Stimulated activated CD8-positive, alpha-beta memory T cell treated with anti-CD3 and anti-CD28 coated beads, Interleukin-12 subunit alpha, Interleukin-12 subunit beta, amount 100 ng/mL, for 4 hours (primary cell): ENCODE measurements at places on chromosomes 16 and 17.

GRCh38 chr17:83079766-83080578 lies 563 bp downstream of the METRNL start:
- peak; percentile 18 for DNase-seq

- no peak for DNase-seq
Measured at GRCh38 chr16:72219282-72219681, 47.3 kb upstream of the PMFBP1 start.

DNA sequence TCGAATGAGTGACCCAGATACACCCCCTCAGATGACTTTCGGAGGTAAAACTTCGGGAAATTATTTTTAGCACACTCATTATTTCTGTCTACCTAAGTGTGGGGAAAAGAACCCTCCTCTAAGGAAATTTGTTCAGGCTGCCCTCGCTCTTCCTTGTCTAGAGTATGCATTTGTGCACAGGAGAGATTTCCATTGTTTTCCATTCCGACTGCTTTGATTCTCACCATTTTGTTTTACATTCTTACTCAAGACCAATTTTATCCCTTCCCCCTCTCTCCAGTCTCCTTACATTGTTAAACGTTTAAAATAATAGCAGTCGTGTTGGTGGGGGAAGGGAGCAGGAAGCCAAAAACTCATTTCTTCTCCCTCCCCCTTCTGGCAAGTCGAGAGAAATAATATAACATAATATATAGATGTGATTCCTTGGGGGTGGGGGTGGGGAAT lies 1.5 kb upstream of the CHD3 start:
- DNase-seq = no peak

DNA sequence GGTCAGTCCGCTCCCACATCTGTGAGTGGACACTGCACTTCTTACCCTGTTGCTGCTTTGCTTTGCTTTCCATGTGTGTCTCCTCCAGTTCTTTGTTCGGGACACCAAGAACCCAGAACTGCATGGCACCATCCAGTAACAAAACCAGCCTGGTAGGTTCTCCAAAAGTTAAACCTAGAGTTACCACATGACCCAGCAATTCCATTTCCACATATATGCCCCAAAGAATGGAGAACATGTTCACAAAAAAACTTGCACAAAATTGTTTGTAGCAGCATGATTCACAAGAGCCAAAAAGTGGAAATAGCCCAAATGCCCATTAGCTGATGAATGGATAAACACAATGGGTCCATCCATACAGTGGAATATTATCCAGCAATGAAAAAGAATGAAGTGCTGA lies 10.3 kb upstream of the CCL22 start:
- DNase-seq = no peak

DNA sequence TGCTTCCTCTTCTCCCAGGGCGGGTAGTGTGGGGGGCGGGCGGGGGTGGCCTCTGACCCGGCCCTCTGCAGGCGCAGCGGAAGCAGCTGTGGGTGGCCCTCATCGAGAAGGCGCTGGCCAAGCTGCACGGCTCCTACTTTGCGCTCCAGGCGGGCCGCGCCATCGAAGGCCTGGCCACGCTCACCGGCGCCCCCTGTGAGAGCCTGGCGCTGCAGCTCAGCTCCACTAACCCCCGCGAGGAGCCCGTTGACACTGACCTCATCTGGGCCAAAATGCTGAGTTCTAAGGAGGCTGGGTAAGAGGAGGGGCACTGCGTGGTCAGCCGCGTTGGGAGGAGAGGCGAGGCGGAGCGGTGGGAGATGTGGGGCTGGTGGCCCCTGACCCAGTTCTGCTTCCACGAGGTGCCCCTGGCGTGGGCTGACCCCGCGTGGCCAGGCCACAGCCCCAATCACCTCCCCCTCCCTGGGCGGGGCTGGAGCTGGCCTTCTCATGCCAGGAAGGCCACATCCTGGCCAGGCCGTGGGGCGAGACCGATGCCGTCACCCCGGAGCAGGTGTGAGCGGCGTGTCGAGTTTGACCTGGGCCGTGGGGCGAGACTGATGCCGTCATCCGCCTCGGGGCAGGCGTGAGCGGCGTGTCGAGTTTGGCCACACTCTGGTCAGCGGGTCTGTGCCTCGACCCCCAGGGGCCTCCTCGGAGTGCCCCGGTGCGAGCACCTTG lies 10.5 kb upstream of the PRR35 start:
- DNase-seq = no peak

- no peak for DNase-seq
Measured at GRCh38 chr17:685006-685405, 29.6 kb downstream of the VPS53 start.

DNA sequence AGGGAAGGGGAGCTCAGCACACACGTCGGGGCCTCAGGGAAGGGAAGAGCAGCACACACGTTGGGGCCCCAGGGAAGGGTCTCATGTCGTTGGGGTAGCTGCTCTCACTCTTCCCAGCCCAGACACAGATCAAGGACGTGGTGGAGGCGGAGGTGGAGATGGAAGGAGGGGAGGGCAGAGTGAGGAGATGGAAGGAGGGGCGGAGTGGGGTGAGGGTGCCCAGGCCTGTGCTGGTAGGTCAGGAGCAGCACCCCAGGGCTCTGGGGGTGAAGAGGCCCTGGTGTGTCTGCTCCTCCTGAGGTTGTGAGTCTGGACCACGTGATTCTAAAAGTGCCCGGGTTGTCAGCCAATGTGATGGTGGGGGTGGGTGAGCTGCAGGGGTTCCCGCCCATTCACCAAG lies 14.9 kb downstream of the CLCN7 start:
- DNase-seq = no peak

- no peak for DNase-seq
Measured at GRCh38 chr17:78535273-78536197, 41.7 kb downstream of the DNAH17 start.

DNA sequence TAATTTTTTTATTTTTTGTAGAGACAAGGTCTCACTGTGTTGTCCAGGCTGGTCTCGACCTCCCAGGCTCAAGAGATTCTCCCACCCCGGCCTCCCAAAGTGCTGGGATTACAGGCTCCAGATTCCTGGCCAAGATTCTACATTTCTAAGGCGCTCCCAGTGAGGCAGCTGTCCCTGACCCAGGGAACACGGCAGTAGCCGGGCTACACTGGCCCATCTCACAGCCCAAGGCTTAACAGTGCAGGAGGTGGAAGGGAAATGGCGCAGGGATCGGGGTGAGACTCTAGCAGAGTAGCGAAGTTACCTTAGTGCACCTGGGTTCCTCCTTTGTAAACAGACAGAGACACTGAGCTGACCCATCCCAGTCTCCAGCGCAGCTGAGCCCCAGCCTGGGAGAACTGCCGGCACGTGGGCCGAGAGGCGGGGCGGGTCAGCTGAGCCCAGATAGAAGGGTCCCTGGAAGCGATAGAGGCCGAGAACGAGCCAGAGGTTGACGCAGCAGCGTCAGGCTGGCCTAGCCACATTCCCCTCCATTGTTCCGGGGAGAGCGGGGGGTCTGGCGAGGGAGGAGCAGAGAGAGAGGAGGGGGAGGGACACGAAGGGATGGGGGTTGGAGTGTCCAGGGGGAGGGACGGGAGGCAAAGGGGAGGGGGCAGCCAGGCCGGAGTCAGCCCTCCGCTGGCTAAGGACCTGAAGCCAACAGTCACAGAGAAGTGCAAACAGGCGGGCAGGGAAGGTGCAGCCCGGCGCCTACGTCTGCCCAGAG lies 2.5 kb downstream of the CARHSP1 start:
- no peak for DNase-seq

DNA sequence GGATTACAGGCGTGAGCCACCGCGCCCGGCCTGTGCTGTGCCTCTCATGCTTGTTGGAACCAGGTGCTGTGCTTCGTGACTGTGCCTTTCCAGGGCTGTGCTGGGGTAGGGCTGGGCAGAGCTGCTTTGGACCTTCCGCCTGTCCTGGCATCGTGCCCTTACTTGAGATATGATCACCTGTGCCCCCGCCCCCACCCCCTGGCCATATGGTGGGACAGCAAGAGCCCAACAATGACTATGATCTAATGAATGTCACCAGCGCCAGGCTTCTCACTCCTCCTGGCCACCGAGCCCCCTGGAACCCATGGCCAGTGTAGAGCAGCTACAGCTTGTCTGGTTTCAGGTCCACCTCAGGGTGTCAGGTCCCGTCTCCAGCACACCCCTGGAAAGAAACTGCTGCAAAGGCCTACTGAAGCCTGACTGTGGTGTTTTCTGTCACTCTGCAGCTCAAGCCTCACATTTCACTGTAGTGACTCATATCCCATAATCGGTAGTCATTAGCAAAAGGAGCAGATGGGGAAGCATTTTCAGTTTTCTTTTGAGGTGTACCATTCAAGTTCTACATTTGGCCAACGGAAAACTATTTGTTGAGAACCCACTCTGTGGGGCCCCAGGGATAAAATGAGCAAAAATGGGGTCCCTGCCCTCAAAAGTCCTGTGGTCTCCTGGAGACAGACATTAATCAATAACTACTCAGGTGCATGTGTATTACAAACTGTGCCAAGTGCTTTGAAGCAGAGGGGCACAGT lies 22.1 kb downstream of the FCSK start:
- DNase-seq = no peak

- no peak for DNase-seq
Measured at GRCh38 chr16:12551946-12552345, 251.7 kb downstream of the CPPED1 start.

DNA sequence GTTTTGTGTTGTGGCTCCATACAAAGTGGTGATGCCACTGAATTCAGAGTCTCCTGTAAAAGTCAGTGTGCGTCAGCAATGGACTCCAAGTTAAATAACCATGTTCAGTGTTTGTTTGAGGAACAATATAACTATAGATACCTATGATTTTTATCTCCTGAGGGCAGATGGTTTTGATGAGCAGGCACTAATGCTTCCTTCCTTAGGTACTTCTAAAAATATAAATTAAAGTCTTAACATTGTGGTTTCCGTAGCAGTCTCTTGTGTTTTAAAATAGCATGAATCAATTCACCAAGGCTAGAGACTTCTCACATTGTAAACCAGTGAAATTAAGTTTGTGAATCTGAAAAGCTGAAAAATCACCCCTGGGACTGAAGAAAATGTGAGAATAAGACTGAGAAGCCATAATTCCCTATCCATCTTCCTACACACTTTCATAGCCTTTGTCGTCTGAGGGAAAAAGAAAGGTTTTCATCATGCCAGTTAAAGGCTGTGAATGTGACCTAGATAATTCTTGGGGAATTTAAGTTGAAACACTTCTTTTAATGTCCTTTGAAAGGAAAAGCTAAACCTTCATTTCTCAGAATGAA lies 1502.9 kb downstream of the CDH11 start:
- DNase-seq = no peak

GRCh38 chr16:57986196-57986595 lies 14.3 kb downstream of the ZNF319 start:
- DNase-seq = no peak

- no peak for DNase-seq
Measured at GRCh38 chr17:44558334-44558709, 1.0 kb downstream of the FZD2 start.

- DNase-seq = no peak
Measured at GRCh38 chr17:4479340-4479981, 19.2 kb upstream of the SPNS2 start.

DNA sequence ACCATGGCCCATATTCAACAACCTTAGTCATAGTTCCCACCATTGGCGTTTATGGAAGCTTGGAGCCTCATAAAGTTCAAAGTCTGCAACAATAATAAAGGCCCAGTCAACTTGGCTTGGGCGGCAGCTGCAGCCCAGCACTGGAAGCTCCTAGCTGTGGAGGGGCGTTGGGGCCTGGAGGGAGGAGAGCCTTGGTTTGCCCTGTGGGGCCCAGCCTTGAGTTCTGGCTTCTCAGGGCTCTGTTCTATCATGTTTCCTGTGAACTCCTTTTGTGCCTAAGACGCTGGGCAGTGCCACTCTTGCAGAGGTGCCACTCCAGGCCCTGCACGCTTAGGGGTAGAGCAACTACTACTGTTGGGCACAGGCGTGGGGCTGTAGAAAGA lies 927 bp upstream of the ENGASE start:
- no peak for DNase-seq

- no peak for DNase-seq
Measured at GRCh38 chr17:6506679-6507231, 49.6 kb downstream of the PITPNM3 start.

DNA sequence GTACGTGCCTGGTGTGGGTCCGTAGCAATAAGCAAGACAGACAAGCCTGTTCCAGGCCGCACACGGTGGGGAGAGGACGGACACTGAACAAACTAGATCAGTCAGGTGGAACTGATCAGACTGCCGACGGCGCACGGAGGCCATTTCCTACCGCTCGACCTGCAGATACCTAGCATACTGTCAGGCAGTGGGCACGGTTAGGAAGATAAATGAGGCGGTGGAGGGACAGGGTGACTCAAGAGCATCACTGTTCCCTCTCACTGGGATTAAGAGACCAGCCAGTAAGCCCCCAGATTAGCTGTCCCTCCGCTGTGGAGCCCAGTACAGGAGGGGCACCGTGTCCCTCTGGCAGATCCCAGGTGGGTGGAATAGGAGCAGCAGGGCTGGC lies 4.8 kb downstream of the AANAT start:
- no peak for DNase-seq

GRCh38 chr16:54847207-54847606 lies 83.5 kb upstream of the IRX5 start:
- no peak for DNase-seq
